ENCODE measurements at places on chromosomes 4 and X. TPM values are rescaled to one million over a fixed set of nuclear protein-coding genes. Genes with fewer than 3 reads are reported as not detected.
A peak's percentile ranks its signal among the peaks of the same experiment; 100 is the strongest.

The TMEM131L gene
- total RNA-seq = 8.6 TPM

The ITM2A gene
- total RNA-seq = not detected

The PPEF1 gene
- not detected for total RNA-seq

The TLR2 gene
- total RNA-seq = not detected

The GAGE1 gene
- 2.7 TPM for total RNA-seq

The USP17L20 gene
- not detected for total RNA-seq

The SLC38A5 gene
- total RNA-seq = not detected

The TMEM255A gene
- total RNA-seq = 4.6 TPM

The STOX2 gene
- total RNA-seq = 3.4 TPM

- DNase-seq = no peak
Measured at GRCh38 chrX:11445540-11445939, 152.3 kb downstream of the AMELX start.

- DNase-seq = no peak
Measured at GRCh38 chrX:130654409-130654950, 248.5 kb downstream of the ENOX2 start.

DNA sequence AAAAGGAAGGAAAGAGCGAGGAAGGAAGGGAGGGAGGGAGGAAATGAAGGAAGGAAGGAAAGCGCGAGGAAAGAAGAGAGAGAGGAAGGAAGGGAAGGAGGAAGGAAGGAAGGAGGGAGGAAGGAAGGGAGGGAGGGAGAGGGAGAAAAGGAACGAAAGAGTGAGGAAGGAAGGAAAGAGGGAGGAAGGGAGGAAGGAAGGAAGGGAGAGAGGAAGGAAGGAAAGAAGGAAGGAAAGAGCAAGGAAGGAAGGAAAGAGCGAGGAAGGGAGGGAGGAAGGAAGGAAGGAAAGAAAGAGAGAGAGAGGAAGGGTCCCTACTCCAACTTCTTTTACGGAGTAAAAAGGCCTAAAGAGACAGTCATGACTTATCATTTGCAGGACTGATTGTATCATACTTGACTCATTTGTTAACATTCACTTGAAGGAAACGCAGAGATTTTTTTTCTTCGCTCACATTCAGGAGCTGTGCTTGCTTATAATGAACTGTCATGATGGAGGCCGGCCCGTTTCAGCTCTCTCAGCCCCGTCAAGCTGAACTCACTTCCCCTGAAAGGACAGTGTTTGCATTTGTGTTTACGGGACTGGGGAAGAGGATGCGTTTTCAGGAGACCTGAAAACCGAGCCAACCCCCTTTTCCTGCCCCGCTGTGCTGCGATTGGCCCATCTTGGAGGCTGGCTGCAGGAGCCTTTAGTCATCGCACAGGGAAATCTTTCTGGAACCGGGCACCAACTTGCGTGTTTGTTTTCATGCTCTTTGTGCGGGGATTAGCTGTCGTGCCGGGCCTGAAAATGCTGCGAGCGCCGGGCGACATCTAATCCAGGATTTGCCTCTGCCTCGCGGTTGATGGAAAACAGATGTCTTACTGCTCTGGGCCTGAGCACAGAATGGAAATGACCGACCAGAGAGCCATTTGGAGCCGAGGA is 17.8 kb downstream of the TRIM2 start:
- peak; percentile 70 for DNase-seq

- no peak for DNase-seq
Measured at GRCh38 chr4:135775909-135776308, 1574.3 kb upstream of the PABPC4L start.

DNA sequence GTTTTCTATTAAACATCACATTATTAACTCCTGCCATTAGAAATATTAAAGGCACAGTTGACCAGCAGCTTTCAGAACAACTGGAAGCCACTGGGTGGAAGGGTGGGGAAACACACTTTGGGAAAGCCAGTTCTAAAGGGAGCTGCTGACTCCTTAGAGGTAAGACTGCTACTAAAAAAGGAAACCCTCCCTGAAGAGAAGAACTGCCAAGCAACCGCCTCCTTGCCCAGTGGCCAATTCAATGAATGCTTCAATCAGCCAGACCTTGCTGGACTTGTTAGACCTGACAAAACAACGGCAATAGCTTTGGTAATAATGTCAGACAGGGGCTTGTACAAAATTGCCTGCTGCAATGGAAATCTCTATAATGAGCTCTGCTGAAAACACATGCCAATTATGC is 15.6 kb downstream of the OPHN1 start:
- DNase-seq = no peak

DNA sequence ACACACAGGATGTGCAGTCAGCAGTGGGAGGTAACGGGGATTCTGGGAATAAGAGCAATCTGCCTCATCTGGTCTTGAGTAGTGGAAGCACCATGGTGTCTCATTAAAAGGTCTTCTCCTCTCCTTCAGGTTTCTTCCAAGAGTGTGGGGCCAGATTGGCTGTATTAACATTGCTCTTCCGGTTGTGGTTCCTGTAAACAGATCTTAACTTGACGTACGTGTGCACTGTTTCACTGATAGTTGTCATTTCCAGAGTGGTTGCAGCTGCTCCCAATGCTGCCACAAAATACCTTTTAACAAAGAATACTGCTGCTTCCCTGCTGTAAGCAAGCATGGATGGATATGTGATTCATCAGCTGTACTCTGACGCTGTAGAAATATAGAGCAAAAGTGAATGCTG is 1443.4 kb upstream of the TENM3 start:
- DNase-seq = no peak

- no peak for DNase-seq
Measured at GRCh38 chrX:44054863-44055601, 81.8 kb upstream of the NDP start.

DNA sequence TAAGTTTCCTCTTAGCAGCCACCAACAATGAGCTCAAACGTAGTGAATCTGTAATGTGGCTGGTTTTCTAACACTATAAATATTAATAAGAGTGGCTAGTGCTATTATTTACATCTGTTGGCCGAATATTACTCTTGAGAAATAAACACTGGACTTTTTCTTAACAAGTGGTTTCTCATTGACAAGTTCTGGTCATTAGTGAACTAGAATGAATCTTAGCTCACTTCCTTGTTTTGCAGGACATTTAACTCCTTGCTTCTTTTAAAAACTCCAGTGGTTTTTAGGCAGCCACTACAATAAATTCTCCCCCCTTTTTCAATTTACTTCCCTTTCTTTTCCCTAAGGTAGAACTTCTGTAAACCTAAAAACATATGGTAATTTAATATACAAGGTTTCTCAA is 177.2 kb downstream of the ARAP2 start:
- no peak for DNase-seq

- DNase-seq = no peak
Measured at GRCh38 chr4:167492007-167492406, 257.7 kb upstream of the SPOCK3 start.

GRCh38 chr4:13875181-13875580 is 247.7 kb upstream of the BOD1L1 start:
- no peak for DNase-seq

- DNase-seq = no peak
Measured at GRCh38 chr4:157896726-157897125, 276.1 kb downstream of the GASK1B start.

GRCh38 chrX:129984111-129984958 is 1.9 kb downstream of the BCORL1 start:
- DNase-seq = no peak

- DNase-seq = peak; percentile 71
Measured at GRCh38 chrX:16606142-16606720, 43.7 kb upstream of the S100G start.

DNA sequence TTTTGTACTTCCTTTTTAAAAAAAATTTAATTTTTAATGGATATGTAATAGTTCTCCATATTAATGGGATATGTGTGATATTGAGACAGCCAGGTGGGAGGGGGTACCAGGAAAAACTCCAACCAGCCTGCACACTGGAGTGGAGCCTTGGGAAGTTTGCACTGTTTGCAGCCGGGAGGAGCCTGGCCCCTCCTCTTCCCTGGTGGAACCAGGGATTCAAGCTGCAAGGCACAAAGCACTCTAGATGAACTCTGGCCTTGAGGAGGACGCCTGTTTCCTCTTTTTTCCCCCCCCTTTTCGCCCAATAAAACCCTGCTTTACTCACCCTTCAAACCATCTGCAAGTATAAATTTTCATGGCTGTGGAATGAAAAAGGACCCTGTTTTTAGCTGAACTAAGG is 48.2 kb upstream of the GC start:
- DNase-seq = no peak

GRCh38 chr4:76696109-76696508 is 201.8 kb downstream of the SOWAHB start:
- DNase-seq = no peak

- DNase-seq = no peak
Measured at GRCh38 chr4:110851989-110852388, 229.1 kb upstream of the PITX2 start.

- no peak for DNase-seq
Measured at GRCh38 chrX:147738265-147738664, 173.5 kb upstream of the FMR1 start.

- peak; percentile 62 for DNase-seq
Measured at GRCh38 chrX:65697915-65698796, 30.7 kb downstream of the MSN start.

DNA sequence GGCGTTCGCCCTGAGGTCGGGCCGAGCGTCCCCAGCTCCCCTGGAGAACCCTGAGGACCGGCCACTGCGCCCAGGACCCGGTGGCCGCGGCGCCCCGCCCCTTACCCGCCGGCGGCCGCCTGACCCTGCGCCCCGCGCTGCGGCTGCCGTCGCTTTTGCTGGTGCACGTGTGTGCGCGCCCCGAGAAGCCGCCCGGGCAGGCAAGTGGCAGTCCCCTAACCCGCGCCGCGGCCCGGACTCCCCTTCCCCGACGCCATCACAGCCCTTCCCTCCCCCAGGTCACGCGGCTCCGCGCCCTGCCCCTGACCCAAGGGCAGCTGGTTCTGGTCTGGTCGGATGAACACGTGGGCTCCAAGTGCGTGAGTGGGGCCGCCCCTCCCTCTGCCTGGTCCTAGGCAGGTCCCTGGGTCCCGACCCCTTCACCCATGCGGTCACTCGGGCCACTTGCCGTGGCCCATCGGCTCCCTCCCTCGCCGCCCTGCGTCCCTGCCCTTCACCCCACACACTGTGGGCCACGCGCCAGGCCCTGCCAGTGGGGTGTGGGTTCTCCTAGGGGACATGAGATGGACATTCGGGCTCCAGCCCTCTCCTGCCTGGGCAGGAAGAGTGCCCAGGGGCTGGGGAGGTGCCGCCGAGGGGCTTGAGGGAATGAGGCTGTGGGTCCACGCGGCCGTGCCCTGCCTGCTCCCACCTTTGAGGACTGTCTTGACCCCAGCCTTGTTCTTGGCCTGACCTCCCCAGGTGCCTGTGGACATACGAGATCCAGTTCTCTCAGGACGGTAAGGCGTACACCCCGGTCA is 8.0 kb upstream of the FGFRL1 start:
- no peak for DNase-seq

DNA sequence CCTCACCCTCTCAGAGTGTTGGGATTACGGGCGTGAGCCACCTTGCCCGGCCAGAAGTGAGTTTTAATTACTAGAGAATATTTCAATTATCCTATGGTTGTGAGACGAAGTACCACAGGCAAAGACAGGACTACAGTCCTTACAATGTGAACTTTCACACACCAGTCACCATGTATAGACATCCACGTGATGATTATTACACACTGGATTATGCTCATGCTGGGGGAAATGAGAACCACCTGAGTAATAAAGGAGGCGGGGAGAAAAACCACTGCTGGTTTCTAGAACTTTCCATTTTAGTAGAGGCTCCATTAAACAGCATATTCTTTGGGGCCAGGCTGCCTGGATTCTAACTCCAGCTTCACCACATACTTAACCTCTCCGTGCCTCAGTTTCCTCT is 42.5 kb upstream of the TLR2 start:
- no peak for DNase-seq

GRCh38 chr4:121674696-121675095 is 22.1 kb downstream of the ANXA5 start:
- DNase-seq = no peak

- no peak for DNase-seq
Measured at GRCh38 chrX:66632473-66632872, 6.4 kb downstream of the EDA2R start.

DNA sequence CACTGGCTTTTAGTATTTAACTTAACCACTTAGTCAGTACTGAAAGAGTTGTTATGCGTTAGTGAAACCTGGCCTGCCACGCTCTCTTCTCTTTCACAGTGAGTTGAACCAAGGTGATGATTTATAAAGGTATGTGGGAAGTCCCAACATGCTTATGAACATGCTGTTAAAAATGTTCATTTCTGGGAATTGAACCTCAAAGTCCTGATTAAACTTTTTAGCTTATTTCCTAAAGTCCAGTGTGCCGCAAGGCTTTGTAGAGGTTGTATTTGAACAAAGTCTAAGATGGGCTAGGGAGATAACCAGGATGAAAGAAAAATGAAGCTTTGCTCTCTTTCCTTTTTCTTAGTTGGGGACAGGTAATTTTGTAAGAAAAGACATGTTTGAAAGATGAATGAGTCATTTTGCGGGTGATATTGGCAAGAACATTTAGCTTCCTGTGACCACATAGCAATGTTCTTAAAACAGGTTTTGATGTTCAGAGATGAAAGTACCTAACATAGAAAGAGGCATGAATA is 270.3 kb downstream of the DTHD1 start:
- peak; percentile 22 for DNase-seq

DNA sequence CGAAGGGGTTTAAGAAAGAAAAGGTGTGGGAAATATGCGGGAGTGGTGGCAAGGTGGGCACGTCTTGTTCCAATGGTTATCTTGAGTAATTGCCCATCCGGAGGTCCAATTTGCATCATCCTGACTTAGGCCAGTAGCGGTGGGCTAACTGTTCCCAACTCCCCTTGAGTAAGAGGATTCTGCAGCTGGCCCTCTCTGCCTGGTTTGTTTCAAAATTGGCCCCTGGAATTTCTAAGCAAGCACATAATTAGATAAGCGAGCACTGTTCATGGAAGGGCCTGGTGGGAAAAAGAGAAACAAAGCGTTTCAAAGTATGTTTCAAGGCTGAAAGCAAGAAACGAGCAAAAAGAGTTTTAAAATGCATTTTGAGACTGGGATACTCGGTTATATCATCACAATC is 198.2 kb downstream of the CEP135 start:
- no peak for DNase-seq

- DNase-seq = peak; percentile 61
Measured at GRCh38 chr4:155972098-155972497, 18.4 kb upstream of the CTSO start.

DNA sequence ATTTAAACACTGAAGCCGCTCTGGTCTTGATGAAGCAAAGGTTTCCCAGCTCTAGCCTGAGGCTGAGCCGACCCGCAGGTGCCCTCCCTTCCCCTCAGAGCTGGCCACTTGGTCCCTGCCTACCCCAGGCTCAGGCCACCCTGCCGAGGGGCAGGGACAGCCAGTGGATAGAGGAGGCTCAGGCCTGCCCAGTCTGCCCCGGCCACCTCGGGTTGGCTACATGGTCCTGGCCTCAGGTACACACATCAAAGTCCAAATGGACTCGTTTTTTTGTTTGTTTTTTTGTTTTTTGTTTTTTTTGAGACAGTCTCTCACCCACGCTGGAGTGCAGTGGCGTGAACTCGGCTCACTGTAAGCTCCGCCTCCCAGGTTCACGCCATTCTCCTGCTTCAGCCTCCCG is 23.8 kb downstream of the TACC3 start:
- no peak for DNase-seq

- no peak for DNase-seq
Measured at GRCh38 chr4:134126955-134127354, 74.6 kb downstream of the PABPC4L start.

Data from A172 (cell line).